ENCODE measurements at places on chromosomes 13 and 19. TPM values are rescaled to one million over a fixed set of nuclear protein-coding genes. Genes with fewer than 3 reads are reported as not detected.

CPB2 gene
- total RNA-seq, result not detected

ZNF814 gene
- total RNA-seq, result 10.8 TPM

LGALS4 gene
- total RNA-seq, result not detected

ZNF792 gene
- total RNA-seq, result 38.7 TPM

FCER2 gene
- not detected for total RNA-seq

Data from pulmonary artery endothelial cell (primary cell).